T-helper 17 cell (primary cell): ENCODE measurements at places on chromosomes 11 and 22.

DNA sequence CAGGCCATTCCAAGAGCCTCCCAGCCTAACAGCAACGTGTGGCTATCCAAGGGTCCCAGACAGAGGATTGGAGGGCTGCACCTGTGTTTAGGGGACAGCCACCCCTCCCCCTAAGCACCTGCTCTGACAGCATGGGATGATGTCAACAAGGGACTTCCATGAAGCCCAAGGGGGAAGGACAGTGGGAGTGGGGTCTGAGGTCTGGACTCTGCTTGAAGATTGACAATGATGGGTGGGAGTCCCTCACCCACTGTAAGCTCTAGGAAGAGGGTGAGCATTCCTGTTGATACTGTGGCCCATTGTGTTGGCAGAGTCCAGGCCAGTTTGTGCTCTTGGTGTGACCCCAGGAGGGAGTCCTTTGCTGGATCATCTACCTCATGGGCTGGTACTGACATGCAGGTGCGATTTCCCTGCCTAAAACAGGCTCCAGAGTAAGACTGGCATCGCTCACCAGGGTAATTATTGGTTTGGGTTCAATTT lies 46.9 kb upstream of the TUB start:
- DNase-seq: no peak

DNA sequence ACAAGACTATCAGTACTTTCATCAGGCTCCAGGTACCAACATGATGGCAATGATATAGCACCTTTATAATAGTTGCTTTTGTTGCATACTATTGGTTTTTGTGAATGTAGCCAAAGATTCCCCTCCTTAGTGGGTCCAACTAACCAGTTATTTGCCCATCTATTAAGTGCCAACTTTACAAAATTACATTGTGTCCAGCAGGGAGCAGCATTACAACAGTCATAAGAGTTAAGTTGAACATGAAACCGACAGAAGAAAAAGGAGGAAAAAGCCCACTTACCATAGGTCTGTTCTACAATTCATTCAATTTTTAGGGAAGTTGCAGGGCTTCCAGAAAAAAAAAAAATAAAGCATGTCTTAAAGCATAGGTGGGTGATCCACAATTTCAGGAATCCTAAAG lies 21.6 kb downstream of the IMMP1L start:
- DNase-seq: no peak

- no peak for DNase-seq
Observed at GRCh38 chr22:22770280-22770871, 117.2 kb upstream of the IGLL5 start.

- no peak for DNase-seq
Observed at GRCh38 chr11:73028611-73029010, 113.5 kb downstream of the FCHSD2 start.

DNA sequence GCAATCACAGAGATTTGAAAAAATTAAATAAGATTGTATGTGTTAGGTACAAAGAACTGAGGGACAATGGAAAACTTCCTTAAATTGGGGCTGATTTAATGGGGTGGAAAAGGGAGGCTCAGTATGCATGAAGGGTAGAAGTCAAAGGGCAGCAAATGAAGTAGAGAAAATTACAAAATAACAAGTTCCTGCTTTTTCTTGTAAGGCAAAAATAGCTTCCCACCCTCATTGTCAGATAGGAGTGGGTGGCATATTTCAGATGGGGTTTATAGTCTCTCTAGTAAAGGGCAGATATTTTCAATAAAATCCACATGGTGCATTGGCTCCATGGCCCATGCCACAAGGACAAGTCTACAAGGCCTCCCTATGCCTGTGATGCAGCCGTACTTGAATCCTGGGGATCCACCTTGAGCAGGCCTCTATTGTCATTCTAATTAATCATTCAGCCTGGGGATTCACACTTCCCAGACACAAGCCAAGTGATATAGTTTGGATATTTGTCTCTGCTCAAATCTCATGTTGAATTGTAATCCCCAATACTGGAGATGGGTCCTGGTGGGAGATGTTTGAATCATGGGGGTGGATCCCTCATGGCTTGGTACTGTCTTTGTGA lies 36.7 kb upstream of the SESN3 start:
- no peak for DNase-seq

GRCh38 chr22:48579928-48580309 lies 1247.8 kb downstream of the BRD1 start:
- no peak for DNase-seq

- DNase-seq: peak; percentile 30
Observed at GRCh38 chr22:41603873-41604332, 14.3 kb upstream of the PMM1 start.

DNA sequence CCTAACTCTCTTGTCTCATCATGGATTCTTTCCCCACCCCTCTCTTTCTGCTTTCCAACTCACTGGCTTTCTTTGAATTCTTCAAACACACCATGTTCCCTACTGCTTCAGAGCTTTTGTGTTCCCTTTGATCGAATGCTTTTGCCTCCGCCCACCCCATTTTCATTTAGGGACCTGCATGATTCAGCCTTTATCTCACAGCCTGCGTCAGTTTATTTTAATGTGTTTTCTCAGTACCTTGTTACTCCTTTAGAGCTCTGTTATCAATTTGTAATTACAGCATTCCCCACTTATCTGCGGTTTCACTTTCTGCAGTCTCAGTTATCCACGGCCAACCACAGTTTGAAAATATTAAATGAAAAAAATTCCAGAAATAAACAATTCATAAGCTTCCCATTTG lies 451.3 kb downstream of the METTL15 start:
- DNase-seq: no peak

DNA sequence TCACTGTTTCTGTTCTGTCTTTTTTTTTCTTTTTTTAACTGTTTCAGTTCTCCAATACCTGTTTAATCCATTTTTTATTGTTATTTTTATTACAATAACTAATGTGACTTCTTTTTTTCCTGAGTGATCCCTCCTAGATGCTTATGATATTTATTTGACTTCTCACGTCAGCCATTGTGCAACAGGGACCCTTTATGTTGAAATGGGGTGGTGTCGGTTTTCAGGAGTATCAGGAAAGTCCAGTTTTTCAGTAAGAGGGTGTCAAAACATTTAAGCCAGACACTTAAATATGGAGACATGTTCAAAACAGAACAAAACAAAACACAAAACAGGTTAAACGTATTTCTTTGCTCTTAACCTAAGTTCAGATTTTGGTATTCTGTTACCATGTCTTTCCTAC lies 418.8 kb downstream of the DYNC2H1 start:
- DNase-seq: no peak

DNA sequence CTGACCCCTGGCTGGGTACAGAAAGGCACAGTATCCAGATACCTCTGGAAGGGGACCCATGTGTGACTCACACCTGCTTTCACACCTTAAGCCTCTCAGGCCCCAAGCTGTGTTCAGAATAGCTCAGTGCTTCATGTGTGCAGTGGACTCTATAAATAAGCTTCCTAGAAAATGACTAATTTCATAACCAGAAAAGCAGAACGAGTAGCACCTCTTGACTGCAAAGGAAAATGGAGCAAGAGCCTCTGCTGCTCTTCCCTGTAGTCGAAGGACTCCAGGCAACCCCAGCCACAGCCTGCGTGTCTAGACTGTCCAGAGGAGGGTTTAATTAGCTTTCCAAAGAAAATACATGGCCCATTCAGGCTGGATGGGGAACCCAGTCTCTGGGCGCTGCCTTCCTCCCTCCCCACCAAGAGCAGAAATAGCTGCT lies 23.1 kb downstream of the PTPN5 start:
- DNase-seq: no peak

DNA sequence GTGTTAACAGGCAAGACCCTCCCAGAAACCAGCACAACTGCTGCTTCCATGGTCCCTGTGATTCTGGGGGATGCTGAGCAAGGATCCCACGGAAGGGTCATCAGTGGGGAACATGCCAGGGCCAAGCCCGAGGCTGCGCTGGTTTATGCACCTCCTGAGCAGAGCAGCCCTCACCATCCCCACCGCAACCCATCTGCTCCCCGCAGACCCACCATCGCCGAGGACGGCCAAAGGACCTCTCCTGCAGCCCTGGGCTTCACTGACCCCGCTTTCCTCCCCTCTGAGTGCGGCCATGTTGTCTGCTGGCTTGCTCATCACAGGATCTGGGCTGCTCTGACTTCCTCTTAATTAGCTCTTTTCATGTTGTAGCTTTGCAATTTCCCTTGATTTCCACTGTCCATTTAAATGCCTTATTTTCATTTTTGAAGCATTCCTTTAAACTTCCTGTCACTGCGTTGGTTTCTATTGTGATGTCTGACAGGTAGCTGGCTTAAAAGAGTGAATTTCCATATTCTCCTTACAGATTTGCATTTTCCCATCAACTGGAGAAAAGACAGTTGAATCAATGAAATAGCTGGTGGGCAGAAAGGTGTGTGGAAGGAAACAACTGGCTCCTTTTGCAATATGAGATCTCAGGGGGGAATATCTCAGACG lies 14.9 kb downstream of the TP53AIP1 start:
- DNase-seq: no peak

DNA sequence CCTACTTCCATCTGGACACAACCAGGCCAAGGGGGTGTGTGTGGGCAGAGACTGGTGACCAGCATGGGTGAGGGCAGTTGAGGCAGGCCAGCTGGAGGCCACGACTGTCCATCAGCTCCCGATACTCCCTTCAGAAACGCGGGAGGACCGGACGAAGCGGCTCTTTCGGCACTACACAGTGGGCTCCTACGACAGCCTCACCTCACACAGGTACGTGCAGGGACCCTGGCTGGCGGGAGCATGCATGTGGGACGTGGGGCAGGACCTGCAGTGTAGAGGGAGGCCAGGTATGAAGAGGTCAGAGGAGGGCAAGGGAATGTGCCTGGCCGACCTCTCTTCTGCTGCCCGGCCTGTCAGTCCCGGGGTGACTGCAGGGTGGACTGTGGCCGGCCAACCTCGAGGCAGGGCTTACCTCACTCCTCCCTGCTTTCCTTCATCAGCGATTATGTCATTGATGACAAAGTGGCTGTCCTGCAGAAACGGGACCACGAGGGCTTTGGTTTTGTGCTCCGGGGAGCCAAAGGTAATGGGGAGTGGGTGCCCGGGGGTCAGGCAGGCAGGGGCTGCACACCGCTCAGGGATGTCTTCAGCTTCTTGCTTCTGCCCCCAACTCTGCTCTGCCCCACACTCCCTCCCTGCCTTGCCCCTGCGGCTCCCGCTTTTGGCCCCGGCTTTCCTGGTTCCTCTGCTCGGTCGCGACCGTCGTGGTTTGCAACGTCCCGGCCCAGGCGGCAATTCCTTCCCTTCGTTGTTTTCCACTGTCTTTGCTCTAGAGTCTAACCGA lies 31.3 kb downstream of the SHANK3 start:
- no peak for DNase-seq

DNA sequence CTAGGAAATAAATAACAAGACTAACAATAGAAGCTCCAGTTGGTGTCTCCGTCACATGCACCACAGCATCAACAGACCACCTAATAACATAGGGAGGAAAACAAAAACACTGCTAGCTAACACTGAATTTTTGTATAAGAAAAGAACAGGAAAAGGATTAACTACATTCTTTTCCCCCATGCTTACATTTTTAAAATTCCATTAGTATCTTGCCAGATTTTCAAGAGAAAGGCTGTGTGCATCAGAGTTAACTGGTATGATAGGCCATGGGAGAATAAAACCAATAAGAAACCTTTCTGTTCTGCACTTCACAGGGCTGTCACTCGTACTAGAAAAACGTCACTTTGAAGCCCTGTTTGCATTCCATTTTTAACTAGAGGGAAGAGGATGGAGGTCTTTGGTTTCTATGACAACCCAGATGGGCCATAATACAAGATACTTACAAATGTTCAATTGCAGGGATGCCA lies 79.0 kb downstream of the LARGE2 start:
- no peak for DNase-seq

GRCh38 chr11:110463153-110463552 lies 33.4 kb downstream of the FDX1 start:
- no peak for DNase-seq

DNA sequence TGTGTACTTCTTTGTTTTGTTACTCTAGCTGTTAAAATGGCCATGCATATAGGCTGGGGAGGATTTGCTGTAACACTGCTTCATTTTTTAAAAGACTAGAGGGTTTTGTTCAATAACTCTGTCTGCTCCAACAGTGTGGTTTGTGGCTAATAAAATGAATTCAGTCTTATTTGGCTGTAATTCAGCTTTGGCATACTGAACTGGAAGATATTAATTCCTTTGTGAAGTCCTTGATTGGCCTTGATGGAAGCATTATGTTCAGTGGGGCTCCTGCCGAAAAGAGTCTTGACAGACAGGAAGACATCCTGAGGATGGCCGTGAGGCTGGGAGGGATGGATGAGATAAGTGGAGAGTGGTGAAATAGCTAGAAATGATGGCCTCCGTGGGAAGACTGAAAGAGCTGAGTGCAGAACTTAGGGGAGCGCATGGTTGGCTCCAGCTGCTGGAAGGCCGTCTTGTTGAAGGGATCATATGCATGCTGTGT lies 44.8 kb upstream of the MYO18B start:
- DNase-seq: no peak

- no peak for DNase-seq
Observed at GRCh38 chr11:126115127-126115495, 52.4 kb upstream of the CDON start.

GRCh38 chr11:95279921-95280868 lies 49.2 kb upstream of the SESN3 start:
- no peak for DNase-seq

DNA sequence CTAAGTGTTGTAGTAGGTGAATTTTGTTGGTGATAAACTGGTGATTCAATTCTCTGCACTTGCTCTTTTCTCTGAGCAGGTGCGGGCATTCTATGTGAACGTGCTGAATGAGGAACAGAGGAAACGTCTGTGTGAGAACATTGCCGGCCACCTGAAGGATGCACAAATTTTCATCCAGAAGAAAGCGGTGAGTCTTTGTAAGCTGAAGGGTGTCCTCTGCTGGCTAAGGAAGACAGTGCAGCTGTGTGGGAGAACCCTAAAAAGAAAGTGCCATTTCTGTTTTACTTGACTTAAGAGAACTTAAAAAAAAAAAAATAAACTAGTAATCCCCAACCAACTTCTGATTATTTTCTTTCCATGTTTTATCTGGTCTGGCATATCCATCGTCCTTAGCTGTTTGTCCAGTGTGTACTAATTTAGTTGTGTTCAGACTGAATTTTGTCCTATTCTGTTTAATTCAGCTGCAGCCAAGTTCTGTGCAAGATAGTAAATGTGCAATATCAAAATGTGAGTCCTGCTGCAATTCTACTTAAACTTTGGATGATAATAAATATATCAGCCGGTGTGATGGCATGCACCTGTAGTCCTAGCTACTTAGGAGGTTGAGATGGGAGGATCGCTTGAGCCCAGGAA lies 29.6 kb downstream of the CAT start:
- DNase-seq: peak; percentile 10

DNA sequence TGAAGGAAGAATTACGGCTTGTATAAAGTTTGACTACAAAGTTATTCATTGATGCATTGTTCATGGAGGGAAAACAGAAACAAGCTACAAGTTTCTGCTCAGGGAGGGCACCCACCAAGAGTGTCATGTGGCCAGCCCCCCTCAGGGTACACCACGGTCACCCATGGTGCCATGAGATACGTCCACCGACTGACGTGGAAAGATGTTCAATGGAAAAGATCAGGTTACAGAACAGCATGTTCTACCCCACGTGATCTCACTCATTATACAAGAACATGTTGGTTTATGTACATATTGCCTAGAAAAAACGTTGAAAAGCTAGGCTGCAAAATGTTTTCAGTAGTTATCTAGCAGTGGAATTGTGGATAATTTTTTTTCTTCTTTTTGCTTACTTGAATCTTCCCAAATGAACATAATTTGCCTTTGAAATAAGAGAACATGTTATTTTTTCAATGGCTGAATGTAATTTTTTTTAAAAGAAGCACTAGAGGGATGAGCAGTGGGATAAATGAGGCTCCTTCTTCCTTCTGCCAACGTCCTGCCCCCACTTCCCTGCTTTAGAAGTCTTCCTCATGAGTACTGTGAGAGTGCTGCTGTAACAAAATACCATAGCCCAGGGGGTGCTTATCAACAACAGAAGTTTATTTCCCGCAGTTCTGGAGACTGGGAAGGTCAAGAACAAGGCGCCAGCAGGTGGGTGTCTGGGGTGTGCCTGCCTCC lies 22.5 kb downstream of the RCN1 start:
- no peak for DNase-seq
